ENCODE measurements at places on chromosomes 13 and 19.
A peak's percentile ranks its signal among the peaks of the same experiment; 100 is the strongest.

- no peak for DNase-seq
Observed at GRCh38 chr13:32783067-32783466, 196.8 kb downstream of the PDS5B start.

DNA sequence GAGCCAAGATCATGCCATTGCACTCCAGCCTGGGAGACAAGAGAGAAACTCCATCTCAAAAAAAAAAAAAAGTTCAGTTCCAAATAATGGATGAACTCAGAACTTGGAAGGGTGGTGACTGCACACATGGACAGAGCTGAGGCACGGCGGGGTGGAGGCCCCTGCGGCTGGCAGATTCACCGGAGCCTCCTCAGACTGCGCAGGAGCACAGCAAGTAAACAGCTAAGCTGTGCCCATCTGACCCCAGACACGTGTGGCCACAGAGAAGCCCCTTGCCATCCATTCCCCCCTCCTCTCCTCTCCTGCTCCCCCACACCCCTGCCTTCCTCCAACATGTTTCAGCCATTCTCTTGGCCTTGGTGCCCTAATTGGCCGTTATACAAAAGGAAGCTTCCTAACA is 15.6 kb upstream of the PROZ start:
- no peak for DNase-seq

GRCh38 chr13:109989155-109989554 is 202.8 kb upstream of the IRS2 start:
- DNase-seq, result no peak

DNA sequence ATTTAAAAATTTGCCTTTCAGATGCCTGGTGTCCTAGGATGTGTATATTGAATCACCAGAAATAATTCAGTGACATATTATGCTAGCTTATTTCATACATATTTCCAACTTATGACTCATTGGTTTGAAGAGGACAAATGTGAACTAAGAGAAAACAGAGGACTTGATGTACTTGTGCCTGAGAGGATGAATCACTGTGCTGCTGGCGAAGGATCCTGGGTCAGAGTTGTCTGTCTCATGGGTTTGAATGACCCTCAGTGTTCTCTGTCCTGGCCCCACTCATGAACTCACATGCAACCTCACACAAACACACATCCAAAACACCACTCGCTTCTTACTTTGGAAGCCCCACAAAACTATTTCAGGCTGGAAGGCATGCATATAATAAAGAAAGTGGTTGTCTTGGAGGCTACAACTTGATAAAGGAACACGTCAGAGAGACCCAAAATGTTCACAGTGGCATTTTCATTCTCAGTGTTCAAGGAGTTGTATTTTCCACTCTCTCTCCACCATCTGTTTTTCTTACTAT is 129.0 kb upstream of the SPRY2 start:
- peak; percentile 39 for DNase-seq

GRCh38 chr13:78597602-78597932 is 5.8 kb downstream of the POU4F1 start:
- DNase-seq, result no peak

DNA sequence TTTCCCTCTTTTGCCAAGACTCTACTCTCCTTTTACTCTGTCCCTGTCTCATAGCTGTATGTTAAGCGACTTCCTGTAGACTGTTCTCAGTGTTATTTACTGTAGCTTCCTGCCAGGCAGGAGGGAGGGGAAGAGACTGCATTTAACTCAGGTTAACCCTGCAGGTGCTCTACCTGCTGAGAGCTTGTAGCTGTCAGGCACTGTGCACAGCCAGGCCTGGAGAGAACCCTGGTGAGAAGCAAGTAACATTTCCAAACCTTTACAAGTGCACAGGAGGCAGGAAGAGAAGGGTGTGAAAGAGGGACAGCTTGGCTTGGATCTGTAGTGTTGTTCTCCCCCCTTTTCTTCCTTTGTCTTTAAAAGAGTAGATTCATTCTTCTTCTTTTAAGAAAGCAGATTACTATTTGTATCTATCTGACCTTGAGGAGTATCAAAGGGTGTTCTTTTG is 167.1 kb downstream of the LMO7 start:
- DNase-seq, result no peak

- DNase-seq, result no peak
Observed at GRCh38 chr19:18287836-18288772, 6.7 kb upstream of the JUND start.

GRCh38 chr19:11325544-11325943 is 13.9 kb downstream of the RAB3D start:
- no peak for DNase-seq

DNA sequence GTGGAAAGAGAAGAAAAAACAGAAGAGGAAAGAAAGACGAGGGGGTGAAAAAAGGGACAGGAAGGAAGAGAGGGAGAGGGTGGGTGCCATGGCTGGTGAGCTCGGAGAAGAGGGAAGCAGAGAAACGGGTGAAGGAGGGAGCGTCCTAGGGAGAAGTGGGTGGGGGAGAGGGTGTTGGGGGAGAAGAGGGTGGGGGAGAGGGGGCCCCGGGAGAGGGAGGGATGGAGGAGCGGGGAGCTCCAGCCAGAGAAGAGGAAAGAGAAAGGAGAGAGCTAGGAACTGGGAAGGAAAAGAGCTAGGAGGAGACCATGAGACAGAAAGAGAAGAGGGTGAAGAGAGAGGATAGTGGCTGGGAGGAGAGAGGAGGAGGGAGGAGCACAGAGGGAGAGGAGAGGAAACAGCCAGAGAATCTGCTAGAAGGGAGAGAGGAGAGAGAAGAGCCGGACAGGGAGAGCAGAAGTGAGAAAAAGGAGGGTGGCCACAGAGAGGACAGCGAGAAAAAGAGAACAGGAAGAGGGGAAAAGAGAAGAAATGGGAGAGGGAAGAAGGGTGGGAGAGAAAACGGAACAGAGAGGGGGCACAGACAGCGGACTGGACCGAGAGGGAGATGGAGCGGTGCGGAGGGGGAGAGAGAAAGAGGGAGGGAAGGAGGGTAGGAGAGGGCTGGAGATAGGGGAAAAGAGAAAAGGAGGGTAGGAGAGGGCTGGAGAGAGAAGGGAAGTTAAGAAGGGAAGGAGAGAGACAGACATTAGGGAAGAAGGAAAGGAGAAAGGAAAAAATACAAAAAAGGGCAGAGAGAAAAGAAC is 11.9 kb upstream of the GARIN5A start:
- DNase-seq, result no peak

- no peak for DNase-seq
Observed at GRCh38 chr19:31110336-31110735, 238.9 kb downstream of the TSHZ3 start.

DNA sequence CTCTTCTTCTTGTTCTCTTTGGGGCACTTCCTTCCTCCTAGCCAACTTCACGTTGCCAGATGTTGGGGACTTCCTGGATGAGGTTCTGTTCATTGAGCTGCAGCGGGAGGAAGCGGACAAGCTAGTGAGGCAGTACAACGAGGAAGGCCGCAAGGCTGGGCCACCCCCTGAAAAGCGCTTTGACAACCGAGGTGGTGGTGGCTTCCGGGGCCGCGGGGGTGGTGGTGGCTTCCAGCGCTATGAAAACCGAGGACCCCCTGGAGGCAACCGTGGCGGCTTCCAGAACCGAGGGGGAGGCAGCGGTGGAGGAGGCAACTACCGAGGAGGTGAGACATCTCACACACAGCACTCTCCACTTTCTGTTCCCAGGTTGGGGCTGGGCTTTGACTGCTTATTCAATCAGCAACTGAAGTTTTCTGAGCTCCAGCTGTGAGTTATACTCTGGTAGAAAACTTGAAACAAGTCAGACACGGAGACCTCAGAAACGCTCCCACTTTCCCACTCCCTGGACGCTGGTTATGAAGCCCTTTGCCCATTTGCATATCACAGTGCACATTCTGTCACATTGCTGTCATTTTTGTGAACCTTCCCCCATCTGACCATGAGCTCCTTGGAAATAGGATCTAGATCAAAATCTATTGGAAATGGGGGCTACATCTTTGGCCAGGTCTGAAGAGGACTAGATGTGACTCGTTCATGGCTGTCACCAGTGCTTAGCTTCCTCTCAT is 7.2 kb upstream of the CCDC97 start:
- DNase-seq, result no peak

DNA sequence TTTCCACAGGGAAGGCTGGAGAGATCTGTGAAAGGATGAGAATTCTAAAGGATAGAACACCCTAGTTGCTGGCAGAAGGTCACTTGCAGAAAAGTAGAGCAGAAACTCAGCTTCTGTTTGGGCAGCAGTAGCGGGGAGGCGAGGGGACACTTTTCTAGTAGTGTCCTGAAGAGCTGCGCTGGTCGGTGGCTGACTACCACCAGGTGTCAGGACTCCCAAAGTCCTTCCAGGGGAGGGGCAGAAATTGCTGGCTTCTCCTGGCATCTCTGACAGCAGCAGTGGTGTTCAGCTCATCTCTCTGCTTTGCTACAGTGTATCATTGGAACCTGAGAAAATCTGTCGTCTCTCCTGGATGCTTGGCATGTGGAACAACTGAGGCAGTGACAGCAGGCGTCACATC is 120.9 kb downstream of the ZDHHC20 start:
- DNase-seq, result no peak

DNA sequence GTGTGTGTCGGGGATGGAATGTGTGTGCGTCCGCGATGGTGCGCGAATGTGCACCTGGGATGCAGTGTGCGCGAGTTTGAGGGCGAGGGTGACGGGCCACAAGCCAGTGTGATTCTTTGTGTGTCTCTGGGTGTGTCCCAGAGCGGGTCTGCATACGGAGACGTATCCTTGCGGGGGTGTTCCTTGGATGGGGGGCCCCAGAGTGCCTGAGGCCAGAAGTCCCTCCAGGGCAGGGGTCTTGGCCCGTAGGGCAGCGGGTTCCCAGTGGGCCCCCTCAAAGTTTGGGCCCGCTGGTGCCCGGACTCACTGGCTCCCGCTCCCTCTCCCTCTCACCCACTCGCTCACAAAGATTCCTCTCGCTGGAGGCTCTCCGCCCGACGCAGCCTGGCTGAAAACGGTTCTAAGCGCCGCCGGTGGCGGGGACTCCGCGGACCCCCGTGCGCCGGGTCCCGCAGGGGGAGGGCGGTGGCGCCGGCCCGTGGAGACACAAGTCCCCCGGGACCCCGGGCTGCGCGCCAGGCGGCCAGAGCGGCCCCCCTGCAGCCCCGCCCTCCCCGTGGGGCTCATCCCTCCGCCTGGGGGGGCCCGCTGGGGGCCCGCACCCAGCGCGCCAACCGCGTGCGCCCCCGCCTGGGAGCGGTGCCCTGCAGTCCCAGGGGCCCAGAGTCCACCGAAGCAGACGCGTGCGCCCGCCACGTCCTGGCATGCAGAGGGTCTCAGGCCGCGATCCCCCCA is 886 bp downstream of the CRLF1 start:
- no peak for DNase-seq

GRCh38 chr13:97492257-97492656 is 58.3 kb downstream of the RAP2A start:
- DNase-seq, result no peak

GRCh38 chr19:18239303-18239702 is 13.1 kb upstream of the PDE4C start:
- DNase-seq, result no peak

DNA sequence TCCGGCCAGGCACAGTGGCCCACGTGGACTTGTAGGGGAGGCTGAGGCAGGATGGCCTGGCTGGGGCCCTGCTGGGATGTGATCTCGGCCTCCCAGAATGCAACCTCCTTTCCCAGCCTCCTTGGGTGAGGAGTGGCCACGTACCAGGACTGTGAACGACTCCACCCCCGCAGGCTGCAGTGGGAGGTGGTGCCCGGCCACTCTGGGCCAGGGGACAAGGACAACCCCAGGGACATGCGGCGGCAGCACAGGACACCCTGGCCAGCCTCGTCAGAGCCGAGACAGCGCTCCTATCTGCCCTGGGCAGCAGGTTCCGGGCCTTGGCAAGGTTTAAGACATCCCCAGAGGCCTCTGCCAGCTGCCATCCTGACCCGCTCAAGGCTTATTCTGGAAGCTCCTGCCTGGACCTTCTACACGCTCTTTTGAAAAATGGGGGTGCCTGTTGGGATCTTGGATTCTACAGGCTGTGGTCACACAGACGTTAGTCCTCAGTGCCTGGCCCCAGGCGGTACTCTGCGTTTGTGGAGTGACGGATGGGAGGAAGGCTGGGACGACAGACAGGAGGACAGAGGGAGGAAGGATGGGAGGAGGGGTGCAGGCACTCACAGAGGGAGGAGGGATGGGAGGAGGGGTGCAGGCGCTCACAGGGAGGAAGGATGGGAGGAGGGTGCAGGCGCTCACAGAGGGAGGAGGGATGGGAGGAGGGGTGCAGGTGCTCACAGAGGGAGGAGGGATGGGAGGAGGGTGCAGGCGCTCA is 19.9 kb upstream of the CACTIN start:
- no peak for DNase-seq

- DNase-seq, result no peak
Observed at GRCh38 chr19:2848616-2849015, 7.3 kb downstream of the ZNF555 start.

DNA sequence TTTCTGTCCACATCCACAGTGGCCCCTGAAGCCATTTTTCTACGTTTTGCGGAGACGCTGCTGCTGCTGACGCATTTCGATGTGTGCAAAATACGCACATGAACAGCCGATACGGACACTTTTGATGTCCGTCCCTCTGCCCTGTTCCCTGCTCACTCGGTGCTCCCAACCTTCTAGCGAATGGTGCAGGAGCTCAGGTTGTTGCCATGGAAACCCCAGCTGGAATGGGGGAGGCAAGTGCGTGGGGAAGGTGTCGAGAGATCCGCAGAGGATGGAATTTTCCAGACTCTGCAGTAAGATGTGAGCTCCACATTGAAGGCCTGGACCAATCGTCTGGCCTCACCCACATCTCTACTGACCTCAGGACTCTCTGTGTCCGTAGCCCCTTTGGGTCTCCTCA is 109.2 kb upstream of the USP29 start:
- DNase-seq, result no peak

GRCh38 chr13:37109051-37109678 is 3.7 kb upstream of the CSNK1A1L start:
- DNase-seq, result no peak

- peak; percentile 78 for DNase-seq
Observed at GRCh38 chr19:55486971-55487923, 989 bp upstream of the SSC5D start.

DNA sequence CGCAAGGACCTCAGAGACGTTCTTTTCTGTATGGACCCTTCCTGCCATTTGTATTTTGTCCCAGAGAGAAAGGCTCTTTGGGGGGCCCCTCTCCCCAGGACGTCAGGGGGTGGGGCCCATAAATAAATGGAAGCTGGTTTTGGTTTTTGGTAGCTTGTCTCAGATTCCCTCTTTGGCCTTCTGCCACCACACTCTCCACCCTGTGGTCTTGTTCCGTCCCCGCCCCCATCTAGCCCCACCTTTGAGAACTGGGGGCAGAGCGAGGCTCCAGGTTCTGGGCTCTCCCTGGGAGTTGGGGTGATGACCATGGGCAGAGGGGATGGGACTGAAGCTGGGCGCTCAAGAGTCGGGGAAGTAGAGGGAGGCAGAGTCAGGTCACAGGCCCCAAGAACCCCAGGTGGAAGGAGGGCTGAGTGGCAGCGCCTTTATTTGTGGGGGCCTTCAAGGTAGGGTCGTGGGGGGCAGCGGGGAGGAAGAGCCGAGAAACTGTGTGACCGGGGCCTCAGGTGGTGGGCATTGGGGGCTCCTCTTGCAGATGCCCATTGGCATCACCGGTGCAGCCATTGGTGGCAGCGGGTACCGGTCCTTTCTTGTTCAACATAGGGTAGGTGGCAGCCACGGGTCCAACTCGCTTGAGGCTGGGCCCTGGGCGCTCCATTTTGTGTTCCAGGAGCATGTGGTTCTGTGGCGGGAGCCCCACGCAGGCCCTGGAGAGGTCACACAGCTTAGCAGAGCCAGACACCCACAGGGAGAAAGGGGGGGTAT is 3.3 kb downstream of the ISYNA1 start:
- DNase-seq, result no peak

- DNase-seq, result no peak
Observed at GRCh38 chr13:79808475-79808874, 327.5 kb downstream of the NDFIP2 start.

GRCh38 chr13:76878043-76878442 is 8.2 kb downstream of the KCTD12 start:
- DNase-seq, result no peak

- DNase-seq, result no peak
Observed at GRCh38 chr13:111846391-111847159, 220.4 kb upstream of the SOX1 start.

Data from HS-5 (cell line).